ENCODE measurements at places on chromosomes 1 and 21.

GRCh38 chr1:169326956-169327268, 40.7 kb downstream of the NME7 start:
- no peak for DNase-seq

- peak; percentile 11 for DNase-seq
Measured at GRCh38 chr1:5830771-5831599, 161.2 kb downstream of the NPHP4 start.

DNA sequence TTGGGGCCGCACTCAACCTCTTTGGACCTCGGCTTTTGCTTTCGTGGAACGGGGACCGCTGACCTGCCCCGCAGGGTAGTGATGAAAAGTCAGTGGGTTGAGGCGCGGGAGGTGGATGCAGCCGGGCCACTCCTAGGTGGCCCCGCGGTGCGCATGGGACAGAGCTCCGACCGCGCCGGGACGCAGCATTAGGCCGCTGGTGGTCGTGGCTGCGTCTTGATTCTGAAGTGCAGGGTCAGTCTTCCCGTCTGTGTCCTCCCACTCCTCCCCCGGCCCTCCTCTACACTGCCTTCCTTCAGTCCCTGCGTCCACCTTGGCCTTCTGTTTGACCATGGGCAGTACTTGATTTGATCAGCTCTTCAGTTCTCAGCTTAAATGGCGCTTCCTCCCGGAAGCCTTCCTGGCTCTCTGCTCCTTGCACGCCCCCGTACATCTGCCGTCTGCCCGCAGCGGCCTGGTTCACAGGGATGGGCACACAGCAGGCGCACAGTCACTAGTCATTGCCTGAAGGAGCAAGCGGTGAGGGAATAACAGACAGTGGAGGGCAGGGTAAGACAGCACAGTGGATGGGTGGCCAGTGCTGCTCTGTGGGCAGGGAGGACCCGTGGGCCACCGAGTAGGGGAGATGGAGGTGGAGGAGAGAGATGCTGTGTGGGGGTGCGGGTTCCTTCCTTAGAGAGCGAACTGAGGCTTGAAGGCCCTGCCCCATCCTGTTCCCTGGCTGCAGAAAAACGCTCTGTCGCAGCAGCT, 633 bp downstream of the THEMIS2 start:
- peak; percentile 67 for DNase-seq

DNA sequence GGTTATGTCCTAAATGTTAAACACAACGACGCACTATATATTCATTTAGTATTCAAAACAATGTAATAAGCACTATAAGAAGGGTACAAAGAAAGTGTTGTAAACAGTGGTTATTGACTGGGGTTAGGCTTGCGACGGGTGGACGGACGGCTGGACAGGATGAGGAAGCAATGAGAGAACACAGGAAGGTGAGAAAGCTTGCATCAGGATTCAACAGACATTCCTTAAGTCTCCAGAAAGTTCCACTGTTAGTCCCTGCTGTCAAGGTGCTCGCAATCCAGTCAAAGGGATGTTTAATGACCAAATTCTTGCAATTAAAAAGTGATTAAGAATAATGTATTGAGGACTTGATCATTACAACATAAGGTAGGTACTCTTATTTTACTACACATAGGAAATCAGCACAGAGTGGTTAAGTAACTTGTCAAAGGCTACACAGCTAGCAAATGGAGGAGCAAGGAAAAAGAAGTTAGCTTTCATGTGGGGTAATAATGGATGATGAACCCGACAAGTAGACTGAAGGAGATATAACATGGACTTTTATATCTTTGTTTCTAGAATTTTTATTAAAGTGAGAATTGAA, 994 bp upstream of the ACBD6 start:
- no peak for DNase-seq

- DNase-seq, result peak; percentile 86
Measured at GRCh38 chr1:168386949-168387586, 106.4 kb downstream of the TBX19 start.

DNA sequence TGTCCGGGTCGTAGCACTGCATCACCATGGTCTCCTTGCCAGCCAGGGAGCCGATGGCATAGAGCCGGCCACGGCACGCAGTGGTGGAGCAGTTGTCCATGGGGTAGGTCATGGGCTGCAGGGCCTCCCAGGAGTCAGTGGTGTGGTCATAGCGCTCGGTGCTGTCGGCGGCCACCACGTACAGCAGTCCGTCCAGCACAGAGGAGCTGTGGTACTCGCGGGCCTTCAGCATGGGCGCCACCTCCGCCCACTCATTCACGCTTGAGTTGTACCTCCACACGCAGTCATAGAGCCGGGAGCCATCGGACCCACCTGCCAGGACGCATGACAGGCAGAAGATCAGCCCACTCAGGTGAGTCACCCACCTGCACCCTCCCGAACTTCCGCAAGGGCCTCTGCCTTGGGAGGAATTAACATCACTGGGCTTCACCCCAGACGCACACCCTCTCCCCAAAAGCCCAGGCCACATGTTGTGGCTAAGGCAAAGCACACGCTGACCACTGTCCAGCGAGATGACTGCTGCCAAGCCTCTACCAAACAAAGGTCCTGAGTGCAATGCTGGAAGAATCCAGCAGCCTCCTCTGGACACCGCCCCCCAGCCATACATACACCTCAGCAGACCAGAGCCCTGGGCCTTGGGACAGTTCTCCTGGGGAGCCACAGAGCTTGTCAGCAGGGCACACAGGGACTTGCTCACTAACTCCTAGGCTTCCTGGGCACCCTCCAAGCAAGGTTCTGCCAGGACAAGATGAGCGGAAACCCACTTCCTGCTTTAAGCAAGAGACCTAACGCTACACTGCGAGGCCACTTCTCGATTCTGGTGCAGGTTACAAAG, 3.3 kb downstream of the KLHL21 start:
- DNase-seq, result peak; percentile 73

- DNase-seq, result no peak
Measured at GRCh38 chr1:119186471-119186870, 46.0 kb upstream of the WARS2 start.

DNA sequence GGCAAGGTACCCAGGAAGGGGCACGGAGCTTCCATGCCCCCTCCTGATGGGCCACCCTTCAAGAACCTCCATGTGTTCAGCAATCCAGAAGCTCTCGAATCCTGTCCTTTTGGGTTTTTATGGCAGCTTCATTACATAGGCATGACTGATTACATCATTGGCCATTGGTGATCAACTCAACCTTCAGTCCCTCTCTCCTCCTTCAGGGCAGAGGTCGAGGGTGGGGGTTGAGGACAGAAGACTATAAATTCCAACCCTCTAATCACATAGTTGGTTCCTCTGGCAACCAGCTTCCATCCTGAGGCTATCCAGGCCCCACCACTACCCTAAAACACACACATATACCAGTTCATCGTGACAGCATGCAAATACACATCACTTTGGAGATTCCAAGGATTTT, 135.7 kb downstream of the ZNF281 start:
- no peak for DNase-seq

GRCh38 chr1:15023205-15023604, 130.3 kb upstream of the TMEM51 start:
- no peak for DNase-seq

GRCh38 chr1:119797162-119797561, 14.1 kb downstream of the REG4 start:
- no peak for DNase-seq

DNA sequence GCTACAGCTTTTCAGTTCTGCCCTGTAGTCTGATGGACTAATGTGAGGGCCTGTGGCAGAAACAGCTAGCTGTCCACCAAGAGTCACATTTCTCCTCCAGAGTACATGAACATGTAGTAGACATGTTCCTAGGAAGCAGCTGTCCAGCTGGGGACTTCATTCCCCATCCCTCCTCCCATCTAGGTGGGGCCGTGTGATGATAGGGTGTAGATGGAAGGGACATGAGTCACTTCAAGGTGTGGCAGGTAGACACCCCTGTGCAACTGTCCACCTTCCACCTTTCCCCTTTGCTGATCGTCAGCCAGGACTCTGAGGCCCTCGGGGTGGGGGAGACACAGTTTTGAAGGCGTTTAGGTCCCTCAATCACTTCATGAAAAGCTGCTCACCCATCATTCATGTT, 3.6 kb upstream of the RD3 start:
- no peak for DNase-seq

DNA sequence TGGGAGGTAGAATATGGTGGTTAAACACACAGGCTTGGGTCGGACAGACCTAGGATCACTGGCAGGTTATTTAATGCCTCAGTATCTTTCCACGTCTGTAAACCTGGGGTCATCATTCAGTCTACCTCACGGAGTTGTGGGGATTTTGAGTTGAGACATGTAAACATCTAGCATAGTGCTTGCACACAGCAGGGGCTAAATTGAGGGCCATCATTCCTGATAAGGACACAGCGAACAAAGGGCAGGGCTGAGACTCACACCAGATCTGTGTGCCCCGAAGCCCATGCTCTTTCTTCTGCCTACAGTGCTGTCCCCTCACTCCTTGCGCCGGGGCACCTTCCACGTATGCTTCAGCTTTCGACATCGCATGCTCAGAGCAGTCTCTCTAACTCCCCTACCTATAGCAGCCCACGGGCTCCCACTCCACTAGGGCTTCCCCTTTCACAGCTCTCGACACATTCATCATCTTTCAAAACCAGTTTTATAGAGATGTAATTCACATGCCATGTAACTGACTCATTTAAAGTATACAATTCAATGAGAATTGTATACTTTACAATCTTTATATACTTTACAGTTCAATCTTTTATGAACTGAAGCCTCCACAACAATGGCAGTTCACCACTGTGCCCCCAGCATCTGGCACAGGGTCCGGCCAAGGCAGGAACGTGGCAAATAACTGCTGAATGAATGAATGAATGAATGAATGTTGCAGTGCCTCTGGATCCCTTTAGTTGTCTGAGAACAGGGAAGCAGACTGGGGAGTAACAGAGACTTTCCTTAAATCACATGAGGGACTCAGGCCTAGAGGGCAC, 48.0 kb downstream of the GPR161 start:
- DNase-seq, result no peak

DNA sequence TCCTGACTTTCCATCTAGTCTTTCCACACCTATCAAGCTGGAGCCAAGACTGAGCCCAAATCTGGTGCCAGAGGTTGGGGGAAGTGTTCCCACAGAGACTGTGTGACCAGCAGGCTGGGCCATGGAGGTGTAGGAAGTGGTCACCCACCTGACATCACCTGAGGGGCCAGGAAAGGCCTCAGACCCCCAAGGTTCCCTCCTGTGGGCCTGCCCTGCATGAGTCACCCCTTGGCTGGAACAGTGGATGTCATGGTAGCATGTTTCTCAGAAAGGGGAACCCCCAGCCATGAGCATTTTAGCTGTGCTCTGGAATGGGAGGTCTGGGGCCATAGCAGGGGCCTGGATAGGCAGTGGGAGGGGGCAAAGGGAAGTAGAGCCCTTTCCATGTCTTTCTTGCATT, 5.7 kb upstream of the TNFRSF8 start:
- peak; percentile 70 for DNase-seq
